ENCODE measurements at places on chromosomes 12 and 14. TPM values are rescaled to one million over a fixed set of nuclear protein-coding genes. Genes with fewer than 3 reads are reported as not detected.
A peak's percentile ranks its signal among the peaks of the same experiment; 100 is the strongest.

DNA sequence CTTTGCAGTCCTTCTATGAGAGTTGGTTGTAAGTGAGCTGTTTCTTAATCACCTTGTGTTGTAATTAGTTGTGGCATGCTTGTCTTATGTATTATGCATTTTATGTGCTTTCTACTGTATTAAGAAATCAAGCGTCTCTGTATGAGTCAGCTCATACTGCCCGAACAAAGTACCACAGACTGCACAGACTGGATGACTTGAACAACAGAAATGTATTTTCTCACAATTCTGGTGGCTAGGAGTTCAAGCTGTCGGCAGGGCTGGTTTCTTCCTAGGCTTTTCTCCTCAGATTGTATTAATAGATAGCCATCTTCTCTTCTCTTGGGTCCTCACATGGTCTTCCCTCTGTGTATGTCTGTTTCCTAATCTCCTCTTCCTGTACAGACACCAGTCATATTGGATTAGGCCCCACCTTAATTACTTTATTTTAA lies 77.7 kb downstream of the FLRT2 start:
- DNase-seq = peak; percentile 76

RD3L gene
- not detected for total RNA-seq

DNA sequence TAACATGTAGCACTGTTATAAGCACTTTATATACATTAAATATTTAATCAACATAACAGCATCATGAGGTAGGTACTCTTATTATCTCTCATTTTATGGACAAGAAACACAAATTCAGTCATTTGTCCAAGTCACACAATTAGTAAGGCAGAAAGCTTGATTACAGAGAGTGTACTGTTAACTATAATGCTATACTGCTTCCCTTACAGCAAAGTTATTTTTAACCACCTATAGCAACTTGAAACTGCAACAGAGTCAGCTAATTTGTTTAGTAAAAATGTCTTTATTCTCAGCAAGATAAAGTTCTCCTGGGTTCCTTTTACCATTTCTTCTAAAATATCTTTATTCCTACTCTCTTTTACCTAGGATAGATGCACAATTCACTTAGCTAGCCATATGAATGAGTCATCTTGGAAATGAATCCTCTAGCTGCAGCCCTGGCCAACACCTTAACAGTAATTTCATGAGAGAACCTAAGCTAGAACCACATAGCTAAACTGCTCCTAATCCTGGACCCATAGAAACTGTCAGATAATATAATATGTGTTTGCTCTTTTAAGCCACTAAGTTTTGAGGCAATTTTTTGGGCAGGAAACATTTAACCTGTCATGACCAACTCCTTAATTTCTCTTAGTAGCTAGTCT lies 90.2 kb upstream of the HECTD1 start:
- peak; percentile 38 for DNase-seq

TEX22 gene
- total RNA-seq = under 0.01 TPM

DNA sequence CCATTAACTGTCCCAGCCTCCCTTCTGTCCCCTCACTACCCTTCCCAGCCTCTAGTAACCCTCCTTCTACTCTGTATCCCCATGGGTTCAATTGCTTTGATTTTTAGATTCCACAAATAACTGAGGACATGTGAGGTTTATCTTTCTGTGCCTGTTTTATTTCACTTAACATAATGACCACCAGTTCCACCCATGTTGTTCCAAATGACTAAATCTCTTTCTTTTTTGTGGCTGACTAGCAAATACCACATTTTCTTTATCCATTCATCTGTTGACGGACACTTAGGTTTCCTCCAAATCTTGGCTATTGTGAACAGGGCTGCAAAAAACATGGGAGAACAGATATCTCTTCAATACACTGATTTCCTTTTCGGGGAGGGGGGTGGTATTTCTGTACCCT lies 65.7 kb downstream of the PRKD1 start:
- DNase-seq = no peak

DNA sequence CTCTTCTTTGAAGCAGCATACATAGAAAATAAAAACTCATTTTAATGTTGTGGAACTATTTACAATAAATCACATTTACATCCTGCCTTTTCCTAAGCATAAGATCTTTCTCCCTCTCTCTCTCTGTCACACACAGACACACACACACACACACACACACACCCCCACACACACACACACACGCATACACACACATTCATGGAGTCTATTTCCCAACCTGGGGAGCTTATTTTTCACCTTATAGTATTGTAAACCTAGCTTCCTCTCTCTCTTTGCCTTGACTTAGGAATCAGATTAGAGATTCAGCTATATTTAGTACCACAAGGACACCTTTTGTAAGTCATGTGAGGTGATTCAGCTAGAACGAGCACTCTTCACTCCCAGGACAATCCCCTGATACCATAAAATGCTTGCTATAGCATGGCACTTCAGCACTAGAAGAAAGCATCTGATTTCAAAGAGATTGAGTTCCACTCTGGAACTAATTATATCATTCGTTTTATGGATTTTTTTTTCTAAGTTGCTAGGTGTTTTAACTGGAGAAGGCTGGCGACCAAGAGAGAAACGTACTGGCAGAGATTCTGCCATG lies 23.6 kb downstream of the TMEM30B start:
- DNase-seq = no peak

- DNase-seq = no peak
These were observed 173.5 kb downstream of the CHST11 start for GRCh38 chr12:104630230-104630670.

DNA sequence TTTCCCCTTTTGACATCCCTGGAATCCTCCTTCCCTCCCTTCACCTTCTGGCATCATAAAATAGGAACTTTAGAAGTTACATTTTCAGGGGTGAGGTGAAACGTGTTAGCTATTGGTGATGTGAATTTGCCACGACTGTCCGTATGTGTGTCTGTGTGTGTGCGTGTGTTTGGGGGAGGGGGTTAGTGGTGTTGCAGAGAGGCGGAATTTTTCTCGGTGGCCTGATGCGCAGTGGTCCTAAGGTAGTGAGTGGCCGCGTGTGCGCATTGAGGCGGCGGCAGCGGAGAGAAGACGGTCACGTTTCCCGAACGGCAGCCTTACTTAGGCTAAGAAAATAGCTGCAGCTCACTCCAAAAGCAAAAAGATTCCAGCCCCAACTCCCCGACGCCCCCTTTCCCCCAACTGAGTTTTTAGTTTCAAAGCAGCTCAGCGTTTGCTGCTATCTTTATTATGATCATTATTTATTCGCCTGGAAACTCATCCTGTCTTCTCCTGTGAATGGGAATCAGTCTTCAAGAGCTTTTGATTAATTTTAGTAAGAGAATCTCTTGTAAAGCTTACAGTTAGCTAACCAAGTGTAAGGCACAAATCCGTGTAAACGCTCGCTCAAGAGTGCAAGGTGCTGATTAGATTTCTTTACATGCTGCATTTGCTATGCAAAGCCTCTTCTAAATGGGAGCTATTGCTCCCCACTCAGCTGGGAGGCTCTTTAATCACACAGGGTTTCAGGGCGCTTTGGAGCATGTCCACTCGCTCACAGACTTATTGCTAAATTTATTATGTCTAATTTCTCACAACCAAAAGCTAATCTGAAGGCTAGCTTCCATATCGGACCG lies 4.7 kb downstream of the FLRT2 start:
- peak; percentile 87 for DNase-seq

- no peak for DNase-seq
These were observed 11.2 kb downstream of the MOK start for GRCh38 chr14:102293781-102294180.

DNA sequence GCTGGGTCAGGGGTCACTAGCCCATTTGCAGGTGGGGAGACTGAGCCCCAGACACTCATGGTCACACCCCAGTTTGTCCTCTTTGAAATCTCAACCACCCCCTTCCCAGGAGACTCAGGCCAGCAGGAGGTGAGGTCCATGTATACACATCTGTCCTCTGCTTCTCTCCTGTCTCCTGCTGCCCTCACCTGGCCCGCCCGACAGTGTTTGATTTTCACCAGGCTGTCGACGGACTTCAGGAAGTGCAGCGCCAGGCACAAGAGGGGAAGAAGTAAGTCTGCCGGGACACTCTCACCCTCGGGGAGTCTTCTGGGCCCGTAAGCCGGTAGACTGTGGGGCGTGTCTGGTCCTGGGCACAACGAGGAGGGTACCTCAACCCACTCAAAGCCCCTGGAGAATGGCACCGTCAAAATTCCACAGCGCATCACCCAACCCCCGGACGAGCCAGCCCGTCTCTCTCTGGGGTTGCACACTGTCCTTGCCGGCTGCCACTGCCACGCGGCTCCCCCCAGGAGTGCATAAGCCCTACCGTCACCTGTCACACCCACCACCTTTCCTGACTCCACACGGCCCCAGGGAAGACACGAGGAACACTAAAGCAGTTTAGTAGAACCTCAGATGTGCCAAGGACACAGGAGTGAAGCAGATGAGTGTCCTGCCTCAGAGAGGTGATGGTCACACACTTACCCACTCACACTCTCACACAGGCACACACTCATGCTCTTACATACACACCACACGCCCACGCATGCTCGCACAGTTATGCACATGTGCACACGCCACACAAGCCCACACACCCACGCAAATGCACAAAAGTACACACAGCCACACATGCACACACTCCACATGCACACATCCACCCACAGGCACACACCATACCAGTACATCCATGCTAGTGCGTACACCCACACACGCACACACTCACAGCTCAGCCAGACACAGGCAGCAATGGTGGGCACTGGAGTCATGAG lies 13.1 kb upstream of the SIVA1 start:
- DNase-seq = peak; percentile 77

C14orf39 gene
- 0.29 TPM for total RNA-seq

- DNase-seq = no peak
These were observed 136.2 kb downstream of the SLCO1B3 start for GRCh38 chr12:20946732-20947131.

TMEM116 gene
- total RNA-seq = 11.2 TPM
